Activated CD4-positive, alpha-beta T cell treated with anti-CD3 and anti-CD28 coated beads for 36 hours (primary cell): ENCODE measurements at places on chromosomes 11 and 22.

DNA sequence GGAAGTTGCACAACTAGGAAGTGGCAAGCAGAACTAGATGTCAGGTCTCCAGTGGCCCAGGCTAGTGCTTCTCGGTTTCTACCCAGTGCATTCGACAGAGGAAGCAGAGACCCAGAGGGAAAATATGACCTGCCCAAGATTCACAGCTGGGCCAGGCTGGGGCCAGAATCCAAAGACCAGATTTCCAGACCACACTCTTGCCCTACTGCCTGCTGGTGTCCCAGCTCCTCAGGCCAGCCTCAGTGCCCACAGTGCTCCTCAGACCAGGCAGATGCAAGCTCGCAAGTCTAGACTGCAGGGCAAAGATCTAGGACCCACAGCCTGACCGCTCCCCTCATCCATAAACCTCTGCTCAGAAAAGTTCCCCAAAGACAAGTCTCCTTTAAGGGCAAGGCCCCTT lies 262.6 kb downstream of the BUD13 start:
- peaks cover 26% of the 10 kb centered on the region for H3K27me3 ChIP-seq
- no peaks in the 10 kb centered on the region for H3K4me1 ChIP-seq
- no peaks in the 10 kb centered on the region for H3K36me3 ChIP-seq
- H3K27ac ChIP-seq = no peak overlapping the region
- no peak for DNase-seq
- no peak overlapping the region for H3K4me3 ChIP-seq

GRCh38 chr11:72683782-72684200 lies 9.6 kb upstream of the PDE2A start:
- no peaks in the 10 kb centered on the region for H3K27me3 ChIP-seq
- no peak overlapping the region for H3K27ac ChIP-seq
- H3K36me3 ChIP-seq = peaks cover 9% of the 10 kb centered on the region

- H3K4me1 ChIP-seq = peaks cover 100% of the 10 kb centered on the region
- no peaks in the 10 kb centered on the region for H3K27me3 ChIP-seq
- DNase-seq = peak; percentile 62
- H3K4me3 ChIP-seq = peak overlapping the region; percentile 72
- H3K36me3 ChIP-seq = no peaks in the 10 kb centered on the region
- peak overlapping the region; percentile 92 for H3K27ac ChIP-seq
These were observed 40.4 kb downstream of the BCR start for GRCh38 chr22:23220485-23221350.

DNA sequence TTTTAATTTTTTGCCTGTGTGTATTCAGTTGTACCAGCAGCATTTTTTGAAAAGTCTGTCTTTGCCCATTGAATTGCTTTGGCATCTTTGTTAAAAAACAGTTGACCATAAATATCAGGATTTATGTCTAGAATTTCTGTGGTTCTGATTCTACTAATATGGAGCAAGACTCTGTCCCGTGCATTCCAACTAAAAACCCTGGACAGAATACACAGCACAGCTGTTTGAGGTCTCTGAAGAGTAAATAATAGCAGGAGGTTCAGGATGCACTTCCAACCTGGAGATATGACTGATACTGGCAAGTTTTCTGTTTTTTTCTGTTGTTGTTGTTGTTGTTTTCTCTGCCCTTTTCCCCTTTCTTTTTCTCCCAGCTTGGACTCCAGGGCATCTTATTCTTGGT lies 141.9 kb downstream of the TMEM135 start:
- no peak for DNase-seq
- H3K4me3 ChIP-seq = no peak overlapping the region
- H3K36me3 ChIP-seq = peaks cover 31% of the 10 kb centered on the region
- no peaks in the 10 kb centered on the region for H3K27me3 ChIP-seq
- H3K4me1 ChIP-seq = no peaks in the 10 kb centered on the region
- H3K27ac ChIP-seq = no peak overlapping the region

GRCh38 chr11:17008099-17008498 lies 6.1 kb downstream of the PLEKHA7 start:
- no peak for DNase-seq
- H3K36me3 ChIP-seq = no peaks in the 10 kb centered on the region
- no peak overlapping the region for H3K4me3 ChIP-seq

DNA sequence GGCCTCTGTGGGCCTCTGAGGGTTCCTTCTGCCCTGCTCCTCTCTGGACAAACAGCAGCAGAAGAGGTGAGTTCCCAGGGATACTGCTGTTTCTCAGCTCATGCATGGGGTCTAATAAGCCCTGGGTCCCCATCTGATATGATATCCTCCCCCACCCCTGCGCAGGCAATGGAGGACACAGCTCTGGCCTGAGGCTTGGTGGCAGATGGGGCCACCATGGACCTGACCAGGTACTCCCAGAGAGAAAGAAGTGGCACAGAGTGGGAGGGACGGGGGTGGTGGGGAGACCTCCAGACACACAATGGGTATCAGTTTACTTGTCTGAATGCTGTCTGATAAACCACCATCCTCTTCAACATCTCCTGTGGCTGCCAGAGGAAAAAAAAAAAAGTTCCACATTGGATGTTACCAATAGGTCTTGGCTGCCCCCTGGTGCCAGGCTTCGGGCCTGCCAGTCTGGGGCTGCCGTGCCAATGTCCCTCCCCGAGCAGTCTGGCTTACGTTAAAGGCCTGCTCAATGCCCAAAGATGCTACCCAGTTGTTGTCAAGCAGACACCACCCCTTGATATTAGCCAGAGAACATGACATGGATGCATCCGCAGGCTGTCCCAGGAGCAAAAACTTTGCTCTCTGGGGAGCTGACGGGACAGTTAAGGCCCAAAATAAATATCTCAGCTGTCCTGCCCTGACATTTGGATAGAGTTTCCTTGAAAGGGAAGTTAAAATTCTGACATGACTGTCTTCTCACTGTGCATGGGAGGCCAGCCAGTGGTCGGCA lies 27.9 kb upstream of the ABCC8 start:
- no peaks in the 10 kb centered on the region for H3K36me3 ChIP-seq
- no peak overlapping the region for H3K4me3 ChIP-seq
- no peak overlapping the region for H3K27ac ChIP-seq

DNA sequence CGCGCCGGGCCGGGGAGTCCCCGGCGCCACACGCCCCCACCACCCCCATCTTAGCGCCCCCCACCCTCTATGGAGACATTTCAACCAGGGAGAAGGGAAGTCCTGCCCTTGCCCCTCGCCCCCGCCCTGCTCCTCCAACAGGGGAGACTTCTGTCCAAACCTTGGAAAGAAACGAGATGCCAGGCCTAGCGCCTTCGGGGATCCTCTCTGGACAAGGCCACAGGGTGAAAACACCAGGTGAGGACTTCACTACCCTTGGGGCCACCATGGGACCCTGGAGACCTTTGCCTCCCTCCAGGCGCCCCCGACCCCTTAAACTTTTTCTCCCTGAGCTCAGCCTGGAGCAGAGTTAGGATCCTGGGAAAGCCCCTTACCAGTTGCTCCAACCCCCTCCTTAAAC lies 11.6 kb upstream of the NPAS4 start:
- no peaks in the 10 kb centered on the region for H3K36me3 ChIP-seq
- no peak overlapping the region for H3K27ac ChIP-seq
- no peak overlapping the region for H3K4me3 ChIP-seq
- DNase-seq = no peak
- H3K27me3 ChIP-seq = peaks cover 24% of the 10 kb centered on the region
- peaks cover 2% of the 10 kb centered on the region for H3K4me1 ChIP-seq

GRCh38 chr11:12762696-12763324 lies 88.6 kb downstream of the TEAD1 start:
- no peak for DNase-seq
- H3K36me3 ChIP-seq = no peaks in the 10 kb centered on the region
- no peak overlapping the region for H3K27ac ChIP-seq
- no peaks in the 10 kb centered on the region for H3K4me1 ChIP-seq
- H3K27me3 ChIP-seq = peaks cover 10% of the 10 kb centered on the region
- H3K4me3 ChIP-seq = no peak overlapping the region

DNA sequence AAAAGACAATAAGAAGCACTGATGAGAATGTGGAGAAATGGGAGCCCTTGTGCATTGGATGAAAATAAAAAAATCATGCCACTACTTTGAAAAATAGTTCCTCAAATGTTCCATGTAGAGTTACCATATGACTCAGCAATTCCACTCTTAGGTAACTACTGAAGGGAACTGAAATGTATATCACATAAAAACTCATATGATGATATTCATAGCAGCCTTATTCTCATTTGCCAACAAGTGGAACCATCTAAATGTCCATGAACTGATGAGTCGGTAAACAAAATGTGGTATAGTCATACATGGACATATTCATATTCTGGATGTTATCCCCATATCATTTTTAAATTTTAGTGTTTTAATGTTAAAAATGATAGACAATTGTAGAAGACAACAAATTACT lies 3.5 kb downstream of the KRTAP5-9 start:
- peaks cover 2% of the 10 kb centered on the region for H3K4me1 ChIP-seq
- no peaks in the 10 kb centered on the region for H3K36me3 ChIP-seq
- no peak overlapping the region for H3K4me3 ChIP-seq
- H3K27me3 ChIP-seq = peaks cover 14% of the 10 kb centered on the region

DNA sequence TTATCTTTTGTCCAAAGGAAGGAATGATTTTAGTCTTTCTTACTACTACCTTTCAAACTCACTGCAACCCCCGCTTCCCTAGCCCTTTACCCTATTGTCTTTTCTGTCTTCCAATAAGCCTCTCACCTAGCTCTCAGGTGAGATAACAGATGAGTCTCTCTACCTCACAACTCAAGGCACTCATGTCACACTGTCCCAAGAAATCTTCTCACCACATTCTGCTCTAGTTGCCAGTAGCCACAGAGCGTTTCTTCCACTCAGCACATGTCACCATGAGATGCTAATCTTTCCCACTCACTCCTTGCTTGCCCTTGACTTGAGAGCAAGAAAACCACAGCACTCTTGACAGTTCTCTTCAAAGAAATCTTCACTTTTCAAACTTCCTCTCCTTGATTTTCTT lies 32.7 kb upstream of the TMEM41B start:
- H3K4me3 ChIP-seq = no peak overlapping the region
- peaks cover 16% of the 10 kb centered on the region for H3K4me1 ChIP-seq
- no peaks in the 10 kb centered on the region for H3K27me3 ChIP-seq
- DNase-seq = no peak
- no peaks in the 10 kb centered on the region for H3K36me3 ChIP-seq

- no peaks in the 10 kb centered on the region for H3K27me3 ChIP-seq
- no peaks in the 10 kb centered on the region for H3K36me3 ChIP-seq
- no peak for DNase-seq
- H3K4me1 ChIP-seq = no peaks in the 10 kb centered on the region
- H3K27ac ChIP-seq = no peak overlapping the region
These were observed 346.6 kb downstream of the AASDHPPT start for GRCh38 chr11:106424111-106424510.

GRCh38 chr22:27995801-27996528 lies 76.9 kb upstream of the PITPNB start:
- H3K27ac ChIP-seq = no peak overlapping the region
- no peaks in the 10 kb centered on the region for H3K36me3 ChIP-seq
- H3K4me1 ChIP-seq = no peaks in the 10 kb centered on the region

- H3K27ac ChIP-seq = no peak overlapping the region
- DNase-seq = no peak
- no peaks in the 10 kb centered on the region for H3K36me3 ChIP-seq
- H3K27me3 ChIP-seq = no peaks in the 10 kb centered on the region
These were observed 43.3 kb upstream of the POGLUT3 start for GRCh38 chr11:108541531-108541930.

DNA sequence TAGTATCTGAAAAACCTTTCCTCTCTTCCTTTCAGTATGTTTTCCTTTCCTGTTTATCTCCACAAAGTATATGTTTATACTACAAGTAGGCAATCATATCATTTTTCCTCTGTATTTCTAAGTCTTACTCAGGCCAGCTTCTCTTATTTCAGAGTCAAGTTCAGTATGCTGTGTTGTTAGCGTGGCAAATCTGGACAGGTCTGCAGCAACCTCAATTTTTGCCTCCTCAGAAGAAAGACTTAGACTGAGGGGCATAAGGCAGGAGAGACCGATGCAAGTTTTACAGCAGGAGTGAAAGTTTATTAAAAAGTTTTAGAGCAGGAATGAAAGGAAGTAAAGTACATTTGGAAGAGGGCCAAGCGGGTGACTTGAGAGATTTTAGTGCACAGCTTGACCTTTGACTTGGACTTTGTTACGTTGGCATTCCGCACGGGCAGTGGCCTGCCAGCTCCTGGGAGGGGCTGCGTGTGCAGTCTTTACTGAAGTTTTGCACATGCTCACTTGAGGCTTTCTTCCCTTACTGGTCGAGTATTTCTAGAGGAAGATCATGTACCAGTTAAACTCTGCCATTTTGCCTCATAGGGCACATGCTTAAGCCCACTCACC lies 343.2 kb downstream of the NTM start:
- H3K36me3 ChIP-seq = no peaks in the 10 kb centered on the region
- H3K4me3 ChIP-seq = no peak overlapping the region
- H3K27me3 ChIP-seq = no peaks in the 10 kb centered on the region
- DNase-seq = no peak
- no peaks in the 10 kb centered on the region for H3K4me1 ChIP-seq

DNA sequence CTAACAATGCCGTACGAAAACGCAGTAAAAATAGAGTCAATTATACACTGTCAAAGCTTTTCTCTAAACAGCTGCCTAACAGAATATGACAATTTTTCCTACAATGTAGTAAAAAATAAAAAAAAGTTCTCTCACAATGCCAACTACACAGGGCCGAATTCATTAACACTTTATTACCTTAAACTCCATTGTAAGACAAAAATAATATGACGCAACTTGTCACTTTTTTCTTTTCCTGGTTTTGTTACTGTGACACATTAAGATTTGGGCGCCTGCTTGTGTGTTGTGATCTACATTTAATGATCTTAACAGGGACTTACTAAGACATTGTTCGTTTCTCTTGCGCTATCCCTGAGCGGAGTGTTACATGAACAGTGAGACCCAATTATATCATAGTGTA lies 204.1 kb downstream of the INSC start:
- no peaks in the 10 kb centered on the region for H3K27me3 ChIP-seq
- H3K36me3 ChIP-seq = no peaks in the 10 kb centered on the region
- no peak overlapping the region for H3K4me3 ChIP-seq
- DNase-seq = no peak
- no peak overlapping the region for H3K27ac ChIP-seq

DNA sequence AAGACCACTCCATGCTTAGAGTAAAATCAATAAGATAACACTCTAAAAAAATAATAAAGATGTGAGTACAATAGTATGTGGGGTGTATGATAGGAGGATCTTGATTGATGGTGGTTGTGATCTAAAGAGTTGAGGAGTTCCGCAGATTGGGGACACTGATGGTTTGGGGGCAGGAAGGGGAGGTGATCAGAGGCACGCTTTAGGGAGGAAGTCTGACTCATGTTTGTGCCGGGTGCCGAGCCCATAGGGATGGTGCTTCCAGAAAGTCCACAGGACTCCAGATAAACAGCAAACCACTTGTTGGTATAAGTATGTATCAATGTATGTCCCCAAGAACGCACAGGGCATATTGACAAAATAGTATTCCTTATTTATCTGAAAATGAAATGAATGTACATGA lies 27.5 kb downstream of the LINC01488 start:
- H3K36me3 ChIP-seq = no peaks in the 10 kb centered on the region
- H3K27me3 ChIP-seq = peaks cover 5% of the 10 kb centered on the region
- H3K27ac ChIP-seq = no peak overlapping the region
- H3K4me3 ChIP-seq = no peak overlapping the region
- no peak for DNase-seq
